ENCODE measurements at places on chromosomes 5 and 9. TPM values are rescaled to one million over a fixed set of nuclear protein-coding genes. Genes with fewer than 3 reads are reported as not detected.

GRCh38 chr5:172958331-172959046 lies 735 bp upstream of the RPL26L1 start:
- H3K27ac ChIP-seq = peak overlapping the region; percentile 96
- peaks cover 20% of the 10 kb centered on the region for H3K36me3 ChIP-seq
- no peaks in the 10 kb centered on the region for H3K27me3 ChIP-seq
- peak; percentile 71 for DNase-seq

DNA sequence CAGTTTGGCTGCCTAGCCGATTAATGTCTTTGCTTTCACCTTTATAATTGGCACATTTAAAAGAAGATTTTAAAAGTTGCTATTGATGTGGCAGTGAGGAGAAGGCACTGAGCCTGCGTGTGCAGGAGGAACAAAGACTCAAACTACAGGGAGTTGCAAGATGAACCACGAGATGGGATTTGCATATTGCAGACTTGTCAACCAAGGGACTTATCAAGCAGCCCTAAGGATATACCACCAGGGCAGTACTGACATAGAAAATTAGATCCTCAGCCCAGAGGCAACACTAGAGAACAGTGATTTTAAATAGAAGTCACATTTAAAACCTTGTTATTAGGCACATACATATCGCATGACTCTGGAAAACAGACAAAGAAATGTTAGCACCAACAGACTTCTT lies 342.6 kb downstream of the GLIS3 start:
- no peak overlapping the region for H3K27ac ChIP-seq
- peaks cover 2% of the 10 kb centered on the region for H3K27me3 ChIP-seq
- peaks cover 4% of the 10 kb centered on the region for H3K4me1 ChIP-seq
- no peaks in the 10 kb centered on the region for H3K36me3 ChIP-seq

DNA sequence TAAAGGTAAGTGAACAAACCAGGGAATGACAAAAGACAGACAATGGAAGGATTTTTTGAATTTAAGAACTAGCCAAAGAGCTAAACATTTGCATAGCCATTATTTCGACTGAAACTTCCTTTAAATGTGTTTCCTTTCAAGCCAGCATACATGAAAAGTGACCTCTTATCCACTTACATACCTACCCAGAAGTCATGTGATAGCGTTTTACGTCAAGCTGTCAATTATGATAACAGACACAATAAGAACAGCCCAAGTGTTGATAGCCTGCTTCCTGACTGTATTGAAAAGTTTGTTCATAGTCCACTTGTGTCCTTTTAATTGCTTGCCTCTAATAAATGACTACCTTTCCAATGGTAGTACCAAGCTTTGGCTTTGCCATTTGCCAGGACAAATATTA lies 206.0 kb downstream of the NFIB start:
- no peaks in the 10 kb centered on the region for H3K36me3 ChIP-seq
- no peaks in the 10 kb centered on the region for H3K27me3 ChIP-seq
- no peak overlapping the region for H3K27ac ChIP-seq
- DNase-seq = no peak
- H3K4me3 ChIP-seq = no peak overlapping the region
- H3K4me1 ChIP-seq = no peaks in the 10 kb centered on the region

DNA sequence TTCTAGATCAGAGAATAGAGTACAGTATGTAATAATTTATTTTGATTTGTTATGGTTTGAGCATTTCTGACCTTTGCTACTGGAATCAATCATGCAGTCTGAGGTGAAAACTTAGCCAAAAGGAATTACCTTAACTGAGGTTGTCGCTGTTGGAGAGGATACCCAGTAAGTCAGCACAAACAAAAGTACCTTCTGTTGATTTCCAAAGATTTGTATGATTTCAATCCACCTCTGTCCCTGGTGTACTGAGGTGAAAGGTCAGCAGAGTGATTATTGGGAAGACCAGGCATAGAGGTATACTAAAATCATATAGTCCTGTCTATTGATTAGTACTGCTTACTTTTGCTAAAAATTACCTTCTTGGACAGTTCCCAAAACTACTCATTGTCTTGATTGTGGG lies 32.8 kb downstream of the RUSC2 start:
- DNase-seq = no peak
- no peaks in the 10 kb centered on the region for H3K4me1 ChIP-seq
- no peaks in the 10 kb centered on the region for H3K27me3 ChIP-seq
- H3K4me3 ChIP-seq = no peak overlapping the region
- H3K27ac ChIP-seq = no peak overlapping the region

MOB3B gene
- total RNA-seq = 0.67 TPM

- no peak overlapping the region for H3K4me3 ChIP-seq
- H3K27ac ChIP-seq = no peak overlapping the region
- peaks cover 1% of the 10 kb centered on the region for H3K36me3 ChIP-seq
- no peaks in the 10 kb centered on the region for H3K4me1 ChIP-seq
Measured at GRCh38 chr5:50340757-50341156, 100.3 kb downstream of the EMB start.

DNA sequence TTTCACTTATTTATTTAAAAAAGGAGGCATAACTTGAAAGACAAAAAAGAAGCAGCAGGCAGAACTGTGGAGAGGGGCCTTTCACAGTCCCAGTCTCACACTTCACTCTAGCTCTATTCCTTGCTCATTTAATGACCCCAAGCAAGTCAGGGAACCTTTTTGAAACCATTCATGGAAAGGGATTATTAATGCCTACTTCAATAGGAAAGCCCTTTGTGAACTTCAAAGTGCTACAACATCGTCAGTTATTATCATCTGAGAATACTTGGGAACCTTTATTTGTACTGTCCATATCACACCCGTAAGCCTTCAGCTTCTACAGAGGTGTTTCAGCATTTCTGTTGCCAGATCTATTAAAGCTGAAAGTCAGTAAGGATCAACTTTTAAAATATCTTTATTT lies 320.2 kb downstream of the TMEM161B start:
- no peak overlapping the region for H3K27ac ChIP-seq
- no peaks in the 10 kb centered on the region for H3K36me3 ChIP-seq
- DNase-seq = no peak
- H3K27me3 ChIP-seq = no peaks in the 10 kb centered on the region

GRCh38 chr9:93576258-93577077 lies at the start of gene PHF2:
Gene PHF2 (plus strand): TSS chr9:93576584. CDS start chr9:93576774, 190 bp downstream.
- H3K36me3 ChIP-seq = peaks cover 2% of the 10 kb centered on the region
- H3K4me1 ChIP-seq = peaks cover 34% of the 10 kb centered on the region
- no peak for DNase-seq
- peak within 1 kb of the TSS; percentile 91 for H3K27ac ChIP-seq

CER1 gene
- total RNA-seq = not detected

DNA sequence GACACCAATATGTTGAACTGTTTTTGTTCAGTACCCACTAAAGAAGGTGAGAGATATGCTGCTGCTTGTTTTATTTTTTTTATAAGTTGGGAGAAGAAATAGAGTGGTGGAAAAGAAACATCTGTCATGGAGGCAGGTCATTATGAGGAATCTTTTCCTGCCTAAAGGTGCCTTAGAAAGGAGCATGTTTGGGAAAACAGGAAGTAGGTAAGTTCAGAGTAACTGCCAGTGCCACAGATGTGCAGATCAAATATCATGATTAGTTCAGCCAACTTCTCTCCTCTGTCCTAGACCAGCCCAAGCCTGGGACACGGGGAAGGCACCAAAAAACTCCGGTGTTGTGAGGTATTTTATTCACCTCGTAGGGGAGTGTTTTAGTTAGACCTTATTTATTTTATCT lies 144.2 kb downstream of the MAN2A1 start:
- no peak overlapping the region for H3K27ac ChIP-seq
- peaks cover 10% of the 10 kb centered on the region for H3K4me1 ChIP-seq
- H3K36me3 ChIP-seq = peaks cover 51% of the 10 kb centered on the region

DNA sequence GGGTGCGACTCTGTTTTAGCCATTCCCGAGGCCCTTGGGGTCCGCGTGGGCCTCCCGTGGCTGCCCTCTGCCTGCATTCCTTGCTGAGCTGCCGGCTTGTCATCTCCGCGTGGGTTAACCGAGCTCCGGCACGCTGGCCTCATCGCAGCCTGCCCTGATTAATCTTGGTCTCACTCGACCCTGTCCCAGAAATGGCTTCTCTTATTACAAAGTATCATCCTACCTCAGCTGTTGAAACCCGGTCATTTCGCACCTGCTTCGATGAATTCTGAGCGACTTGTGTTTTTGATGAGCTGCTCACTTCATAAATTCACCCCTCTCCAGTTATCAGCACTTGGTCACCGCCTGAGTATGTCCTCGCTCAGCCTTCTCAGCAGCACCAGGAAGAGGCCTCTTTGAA lies 123.5 kb upstream of the EGFLAM start:
- no peaks in the 10 kb centered on the region for H3K4me1 ChIP-seq
- no peaks in the 10 kb centered on the region for H3K36me3 ChIP-seq
- no peak for DNase-seq

GRCh38 chr5:168578006-168578405 lies 1.2 kb downstream of the PANK3 start:
- H3K27ac ChIP-seq = peak overlapping the region; percentile 93
- H3K4me1 ChIP-seq = peaks cover 31% of the 10 kb centered on the region
- no peak for DNase-seq

OTP gene
- not detected for total RNA-seq

DNA sequence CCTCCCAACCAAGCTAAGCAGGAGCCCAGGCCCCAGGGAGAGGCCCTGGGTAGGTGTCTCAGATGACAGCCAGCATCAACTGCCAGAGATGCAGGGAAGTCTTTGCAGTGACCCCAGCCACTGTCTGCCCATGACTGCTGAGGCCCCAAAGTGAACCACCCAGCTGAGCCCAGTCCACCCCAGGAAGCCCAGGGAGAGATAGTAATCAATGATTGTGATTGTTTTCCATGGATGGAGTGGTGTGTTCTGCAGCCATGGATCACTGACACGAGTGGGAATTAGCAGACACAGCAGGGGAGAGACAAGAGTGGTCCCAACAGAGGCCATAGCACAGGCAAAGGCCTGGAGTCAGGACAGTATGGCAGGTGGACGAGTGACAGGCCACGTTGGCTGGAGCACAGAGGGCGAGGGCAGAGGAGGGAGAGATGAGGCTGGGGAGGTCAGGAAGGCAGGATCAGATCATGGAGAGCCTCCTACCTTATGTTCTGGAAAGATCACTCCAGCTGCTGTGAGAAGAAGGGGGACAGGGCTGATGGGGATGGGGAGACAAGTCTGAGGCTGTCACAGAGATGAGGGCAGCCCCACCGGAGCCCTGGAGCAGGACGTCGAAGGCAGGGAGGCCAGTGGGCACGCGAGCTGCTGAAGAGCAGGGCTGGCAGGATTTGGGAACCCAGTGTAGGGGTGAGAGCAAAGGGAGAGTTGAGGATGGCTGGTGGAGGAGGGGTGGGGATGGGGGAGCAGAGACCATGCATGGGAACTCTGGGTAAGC lies 14.5 kb downstream of the ABO start:
- DNase-seq = no peak
- H3K27ac ChIP-seq = no peak overlapping the region
- no peaks in the 10 kb centered on the region for H3K36me3 ChIP-seq

DNA sequence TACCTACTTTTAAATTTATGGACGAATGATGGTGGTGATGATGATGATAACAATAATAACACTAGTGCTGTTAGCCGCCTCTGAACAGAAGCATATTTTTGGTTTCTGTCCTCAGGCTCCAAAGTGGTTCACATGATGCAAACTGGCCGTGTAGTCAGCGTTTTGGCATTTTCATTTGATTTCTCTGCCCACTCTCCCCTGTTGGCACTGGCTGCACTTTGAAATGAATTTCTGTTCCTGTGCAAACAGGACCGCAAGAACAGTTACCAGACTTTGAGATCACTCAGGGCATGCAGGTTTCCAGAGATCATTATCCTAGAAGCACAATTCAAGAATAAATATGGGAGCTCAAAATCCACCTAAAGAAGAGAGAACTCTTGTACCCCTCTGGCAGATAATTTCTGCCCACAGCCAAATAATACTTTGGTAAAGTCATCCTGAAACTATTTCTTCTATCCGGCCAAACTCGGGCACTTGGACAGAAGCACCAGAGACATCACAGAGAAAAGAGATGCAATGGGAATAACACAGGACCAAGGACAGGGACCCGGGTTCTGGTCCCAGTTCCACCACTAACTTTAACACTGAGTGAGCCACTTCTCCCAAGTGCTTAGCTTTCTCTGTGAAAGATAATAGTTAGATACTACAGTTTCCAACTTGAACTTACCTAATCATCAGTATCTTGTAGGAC lies 201.7 kb upstream of the PTGER4 start:
- H3K27ac ChIP-seq = no peak overlapping the region
- H3K4me3 ChIP-seq = no peak overlapping the region
- H3K4me1 ChIP-seq = peaks cover 43% of the 10 kb centered on the region
- no peaks in the 10 kb centered on the region for H3K27me3 ChIP-seq
- H3K36me3 ChIP-seq = no peaks in the 10 kb centered on the region
- no peak for DNase-seq

PCDHGA10 gene
- not detected for total RNA-seq

- peaks cover 31% of the 10 kb centered on the region for H3K27me3 ChIP-seq
- no peaks in the 10 kb centered on the region for H3K4me1 ChIP-seq
- H3K4me3 ChIP-seq = no peak overlapping the region
- no peak overlapping the region for H3K27ac ChIP-seq
- no peaks in the 10 kb centered on the region for H3K36me3 ChIP-seq
- no peak for DNase-seq
Measured at GRCh38 chr9:35415402-35416097, 74.4 kb upstream of the RUSC2 start.

- H3K36me3 ChIP-seq = peaks cover 33% of the 10 kb centered on the region
- peak overlapping the region; percentile 59 for H3K27ac ChIP-seq
- peak; percentile 63 for DNase-seq
- peaks cover 36% of the 10 kb centered on the region for H3K4me1 ChIP-seq
- no peak overlapping the region for H3K4me3 ChIP-seq
Measured at GRCh38 chr5:43073597-43074546, 33.8 kb upstream of the ANXA2R start.

GRCh38 chr5:34620185-34620584 lies 35.9 kb upstream of the RAI14 start:
- no peak overlapping the region for H3K27ac ChIP-seq
- no peaks in the 10 kb centered on the region for H3K36me3 ChIP-seq
- H3K4me3 ChIP-seq = no peak overlapping the region
- DNase-seq = no peak

- peak; percentile 50 for DNase-seq
- H3K4me3 ChIP-seq = peak overlapping the region; percentile 95
- no peaks in the 10 kb centered on the region for H3K27me3 ChIP-seq
- H3K36me3 ChIP-seq = peaks cover 91% of the 10 kb centered on the region
Measured at GRCh38 chr5:35862126-35862525, 5.4 kb downstream of the IL7R start.

- no peaks in the 10 kb centered on the region for H3K27me3 ChIP-seq
- H3K4me3 ChIP-seq = no peak overlapping the region
Measured at GRCh38 chr5:19496056-19496455, 491.9 kb downstream of the CDH18 start.

DNA sequence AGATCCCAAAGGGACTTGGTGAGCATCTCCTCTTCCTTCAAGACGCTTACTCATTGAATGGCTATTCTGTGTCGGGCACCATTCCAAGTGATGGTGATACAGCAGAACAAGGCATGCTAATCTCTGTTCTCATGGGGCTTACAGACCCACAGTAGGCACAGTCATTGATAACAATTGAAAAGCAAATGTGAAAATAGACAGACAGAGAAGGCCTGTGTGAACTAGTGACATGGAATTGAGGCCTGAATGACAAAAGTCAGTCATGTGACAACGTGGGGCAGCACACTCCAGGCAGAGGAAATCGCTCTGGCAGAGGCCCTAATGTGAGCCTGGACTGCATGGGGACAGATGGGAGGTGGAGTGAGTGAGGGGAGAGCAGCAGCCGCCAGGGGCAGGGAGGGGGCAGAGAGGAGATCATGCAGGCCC lies 70.7 kb upstream of the CPLX2 start:
- no peak overlapping the region for H3K27ac ChIP-seq
- no peak for DNase-seq
- H3K4me3 ChIP-seq = no peak overlapping the region
- peaks cover 46% of the 10 kb centered on the region for H3K27me3 ChIP-seq
- H3K4me1 ChIP-seq = peaks cover 8% of the 10 kb centered on the region

- H3K4me3 ChIP-seq = peak within 1 kb of the TSS; percentile 93
- no peaks in the 10 kb centered on the region for H3K27me3 ChIP-seq
Measured at GRCh38 chr5:81301271-81302015, at the start of gene ZCCHC9. Gene ZCCHC9 (plus strand): TSS chr5:81301587. CDS start chr5:81304758, 3,171 bp downstream.

C9orf153 gene
- total RNA-seq = 0.16 TPM

NTRK2 gene
- 0.07 TPM for total RNA-seq

Measured in activated CD8-positive, alpha-beta T cell treated with anti-CD3 and anti-CD28 coated beads for 36 hours (primary cell).